Neural progenitor cell (in vitro differentiated cells): ENCODE measurements at places on chromosomes 3 and 15. TPM values are rescaled to one million over a fixed set of nuclear protein-coding genes. Genes with fewer than 3 reads are reported as not detected.

The ECE2 gene
- total RNA-seq = 0.15 TPM in 1 of 2 replicates, not detected in the other

GRCh38 chr3:172592898-172593669, 69.9 kb upstream of the TNFSF10 start:
- H3K36me3 ChIP-seq = no peaks in the 10 kb centered on the region
- H3K27ac ChIP-seq = no peak overlapping the region
- no peaks in the 10 kb centered on the region for H3K4me1 ChIP-seq
- DNase-seq = no peak
- H3K4me3 ChIP-seq = no peak overlapping the region
- H3K27me3 ChIP-seq = no peaks in the 10 kb centered on the region

- H3K27me3 ChIP-seq = no peaks in the 10 kb centered on the region
- no peak overlapping the region for H3K27ac ChIP-seq
- H3K36me3 ChIP-seq = no peaks in the 10 kb centered on the region
- DNase-seq = no peak
These were observed 53.4 kb upstream of the C3orf80 start for GRCh38 chr3:160171813-160172212.

GRCh38 chr3:148023994-148024393, 614.8 kb downstream of the ZIC1 start:
- H3K4me3 ChIP-seq = no peak overlapping the region
- no peaks in the 10 kb centered on the region for H3K36me3 ChIP-seq
- DNase-seq = no peak
- no peaks in the 10 kb centered on the region for H3K27me3 ChIP-seq

The MRPS11 gene
- 15.8 and 20.6 TPM in 2 replicates for total RNA-seq

DNA sequence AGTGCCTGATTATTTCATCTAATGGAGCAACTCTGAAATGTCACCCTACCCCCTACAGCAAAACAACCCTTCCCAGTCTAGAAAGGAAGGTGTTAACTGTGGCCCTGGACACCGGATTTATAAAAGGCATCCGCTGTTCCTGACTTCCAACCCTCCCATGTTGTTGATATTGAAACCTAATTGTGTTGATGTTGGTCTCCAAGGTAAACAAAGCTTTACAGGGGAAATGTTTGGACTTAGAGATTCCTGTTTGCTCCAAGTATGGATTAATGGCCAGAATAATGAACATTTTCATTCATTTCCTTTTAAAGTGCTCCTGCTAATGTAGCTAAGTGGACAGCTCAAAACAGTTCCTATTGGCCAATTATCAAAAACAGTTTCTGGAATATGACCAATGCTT, 19.4 kb upstream of the LMCD1 start:
- no peaks in the 10 kb centered on the region for H3K27me3 ChIP-seq
- H3K4me1 ChIP-seq = peaks cover 18% of the 10 kb centered on the region

DNA sequence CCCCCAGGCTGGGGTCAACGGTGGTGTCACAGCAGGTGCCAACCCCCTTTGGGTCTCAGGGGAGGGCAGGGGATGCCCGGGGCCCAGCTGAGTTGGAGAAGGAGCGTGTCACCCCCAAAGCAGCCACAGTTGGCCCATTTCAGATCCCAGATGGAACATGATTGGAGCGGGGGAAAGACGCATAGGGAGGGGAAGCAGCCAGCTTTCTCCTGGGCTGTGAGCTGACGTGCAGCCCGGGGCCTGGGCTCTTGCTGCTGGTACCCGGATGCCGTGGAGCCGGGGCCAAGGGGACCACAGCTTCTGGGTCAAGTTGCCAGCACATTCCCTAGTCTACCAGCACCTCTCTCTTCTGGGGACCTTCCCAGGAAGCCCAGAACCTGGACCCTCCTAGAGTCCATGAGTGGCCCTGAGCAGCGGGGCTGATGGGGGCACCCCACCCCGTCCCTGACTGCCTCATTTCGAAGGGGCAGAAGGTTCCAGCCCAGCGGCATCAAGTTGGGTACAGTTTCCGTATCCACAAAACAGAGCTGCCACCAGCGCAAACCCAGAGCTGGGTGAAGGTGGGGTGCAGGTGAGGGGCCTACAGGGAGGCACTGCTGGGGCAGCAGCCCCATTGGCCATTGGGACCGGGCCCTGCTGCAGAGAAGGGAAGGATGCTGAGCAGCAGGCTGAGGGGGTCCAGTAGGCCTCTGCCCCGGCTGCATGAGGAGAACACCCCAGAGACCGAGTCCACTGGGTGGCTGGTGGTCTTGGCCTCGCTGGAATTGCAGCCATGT, 148.8 kb downstream of the NSMCE3 start:
- H3K27me3 ChIP-seq = no peaks in the 10 kb centered on the region
- no peaks in the 10 kb centered on the region for H3K36me3 ChIP-seq
- no peak for DNase-seq

- no peaks in the 10 kb centered on the region for H3K4me1 ChIP-seq
- H3K36me3 ChIP-seq = no peaks in the 10 kb centered on the region
These were observed 62.2 kb downstream of the ABHD5 start for GRCh38 chr3:43752905-43753304.

GRCh38 chr15:99956022-99956775, 223.0 kb upstream of the LYSMD4 start:
- no peak for DNase-seq
- H3K27ac ChIP-seq = no peak overlapping the region
- no peaks in the 10 kb centered on the region for H3K4me1 ChIP-seq

The HTR3E gene
- not detected in 2 replicates for total RNA-seq

DNA sequence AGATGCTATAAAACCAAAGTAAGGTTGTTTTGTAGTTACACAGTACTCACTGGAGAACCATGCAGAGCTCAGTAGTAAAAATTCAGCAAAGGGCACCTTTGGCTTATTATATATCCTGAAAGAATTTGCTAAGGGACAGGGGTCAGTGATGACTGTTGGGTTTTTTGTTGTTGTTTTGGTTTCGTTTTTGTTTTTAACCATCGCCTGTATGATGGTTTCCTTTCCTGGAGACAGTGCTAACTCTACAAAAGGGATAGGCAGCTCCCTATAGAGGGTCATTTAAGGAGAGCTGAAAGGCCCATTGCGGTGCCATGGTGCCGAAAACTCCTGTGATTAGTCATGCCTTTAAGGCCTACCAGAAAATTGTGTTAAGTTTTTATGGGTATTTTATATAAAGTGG, 118.2 kb upstream of the GOLIM4 start:
- H3K27ac ChIP-seq = no peak overlapping the region
- H3K4me1 ChIP-seq = peaks cover 9% of the 10 kb centered on the region
- H3K36me3 ChIP-seq = no peaks in the 10 kb centered on the region
- no peak for DNase-seq

DNA sequence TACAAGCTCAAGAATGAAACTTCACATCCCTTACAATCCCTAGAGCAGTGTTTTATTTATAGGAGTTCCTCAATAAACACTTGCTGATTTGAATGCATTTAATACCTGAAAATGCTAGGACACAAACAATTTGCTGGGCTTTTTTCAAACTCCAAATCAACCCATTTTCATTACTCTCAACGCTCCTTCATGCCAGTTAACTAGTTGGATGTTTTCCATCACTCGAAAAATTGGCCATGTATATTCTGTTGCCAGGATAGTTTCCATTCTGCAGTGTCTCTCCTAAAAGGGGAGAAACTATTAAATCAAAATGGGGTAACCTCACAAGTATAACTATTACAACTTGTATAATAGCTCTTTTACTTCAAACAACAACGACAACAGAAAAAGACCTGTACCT, 1.2 kb downstream of the GBE1 start:
- no peaks in the 10 kb centered on the region for H3K36me3 ChIP-seq
- no peak for DNase-seq
